ENCODE measurements at places on chromosomes 6 and 20.

- no peak for DNase-seq
These were observed 102.8 kb upstream of the JARID2 start for GRCh38 chr6:15143086-15143485.

GRCh38 chr20:49768204-49769047, 44.2 kb upstream of the SLC9A8 start:
- DNase-seq = peak; percentile 61

DNA sequence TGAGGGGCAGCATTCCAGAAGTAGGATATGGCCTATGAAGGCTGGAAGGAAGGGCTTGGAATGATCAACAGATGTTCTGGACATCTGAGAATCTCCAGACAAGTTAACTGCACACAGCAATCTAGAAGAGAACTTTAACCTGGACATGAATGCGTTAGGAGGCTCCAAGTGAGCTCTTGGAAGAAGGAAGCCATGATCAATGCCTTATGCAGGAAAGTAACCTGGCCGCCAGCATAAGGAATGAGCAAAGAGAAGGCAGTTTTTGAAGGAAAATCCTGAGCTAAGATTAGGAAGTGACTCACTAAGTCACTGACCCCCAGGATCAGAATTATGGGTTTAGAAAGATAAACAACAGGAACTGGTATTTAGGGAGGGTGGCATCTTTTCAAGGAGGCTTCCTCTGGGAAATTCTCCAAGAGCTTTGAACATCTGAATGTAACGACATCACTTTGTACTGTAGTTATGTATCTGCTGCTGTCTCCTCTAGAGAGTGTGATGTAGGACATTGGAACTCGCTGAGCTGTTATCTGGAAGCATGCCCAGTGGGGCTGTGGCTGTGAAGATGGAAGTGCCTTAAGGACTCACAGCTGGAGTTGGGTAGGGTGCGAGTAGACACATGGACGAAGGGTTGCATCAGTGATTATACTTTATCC, 236.8 kb downstream of the PACRG start:
- no peak for DNase-seq

- no peak for DNase-seq
These were observed 351.6 kb upstream of the CNR1 start for GRCh38 chr6:88517737-88518136.

DNA sequence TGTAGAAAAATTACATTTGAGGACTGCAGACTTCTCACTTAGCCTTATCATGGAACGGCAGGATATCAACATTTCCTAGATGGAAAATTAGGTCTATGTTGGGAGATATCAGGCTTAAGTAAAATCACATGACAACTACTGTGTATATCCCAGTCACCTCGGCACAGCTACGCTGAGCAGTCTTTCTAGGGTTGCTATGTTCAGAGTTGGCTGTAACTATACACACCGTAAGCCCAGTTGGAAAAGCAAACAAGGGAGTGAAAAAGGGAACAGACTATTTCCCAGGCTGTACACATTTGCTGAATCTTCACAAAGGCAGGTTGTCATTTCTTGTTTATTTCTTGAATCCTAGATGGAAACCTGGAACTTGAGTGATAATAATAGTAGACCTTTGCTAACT, 80.7 kb upstream of the PTPRK start:
- DNase-seq = no peak

DNA sequence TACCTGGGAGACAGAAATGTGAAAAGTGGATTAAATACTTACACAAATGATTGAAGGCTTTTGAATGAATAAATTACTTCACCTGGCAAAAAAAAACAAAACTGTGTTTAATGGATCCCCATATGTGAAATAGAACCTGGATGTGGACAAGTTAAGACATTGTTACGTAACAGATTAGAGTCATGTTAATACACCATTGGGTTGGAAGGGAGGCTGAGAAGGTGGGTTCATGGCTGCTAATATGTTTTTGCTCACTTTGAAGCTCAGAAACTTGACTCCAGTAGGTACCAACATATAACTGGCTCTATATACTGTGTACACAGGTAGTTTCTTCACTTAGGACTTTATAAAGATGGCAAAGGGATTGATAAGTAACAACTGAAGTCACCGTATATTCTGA, 21.4 kb upstream of the TENT5A start:
- no peak for DNase-seq

DNA sequence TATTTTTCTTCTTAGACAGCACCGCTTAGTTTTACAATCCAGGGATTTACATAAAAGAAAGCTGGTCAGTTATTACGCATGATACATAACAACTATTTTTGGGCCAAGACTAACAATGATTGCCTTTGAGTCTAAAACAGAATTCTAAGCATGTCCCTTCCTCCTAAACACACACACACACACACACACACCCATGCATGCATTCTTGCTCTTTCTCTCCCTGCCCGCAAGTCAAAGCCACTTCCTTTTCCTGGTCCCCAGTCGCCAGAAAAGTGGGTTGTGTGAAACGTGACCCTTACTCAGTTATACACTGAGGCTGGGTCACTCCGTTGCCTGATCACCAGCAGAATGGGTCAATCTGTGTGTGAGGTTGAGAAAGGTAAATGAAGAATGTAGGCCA, 31.4 kb downstream of the FYN start:
- no peak for DNase-seq

DNA sequence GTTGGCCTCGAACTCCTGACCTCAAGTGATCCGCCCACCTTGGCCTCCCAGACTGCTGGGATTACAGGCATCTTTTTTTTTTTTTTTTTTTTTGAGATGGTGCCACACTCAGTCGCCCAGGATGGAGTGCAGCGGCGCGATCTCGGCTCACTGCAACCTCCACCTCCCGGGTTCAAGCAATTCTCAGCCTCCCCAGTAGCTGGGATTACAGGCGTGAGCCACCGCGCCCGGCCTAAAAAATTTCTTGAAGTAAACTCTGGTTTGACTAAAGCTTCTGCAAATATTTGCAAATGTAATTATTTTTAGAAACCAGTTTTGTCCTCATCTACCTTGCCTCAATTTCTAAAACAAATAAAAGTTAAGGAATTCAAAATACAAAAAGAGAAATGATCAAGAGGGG, 1.2 kb downstream of the IBTK start:
- DNase-seq = no peak

DNA sequence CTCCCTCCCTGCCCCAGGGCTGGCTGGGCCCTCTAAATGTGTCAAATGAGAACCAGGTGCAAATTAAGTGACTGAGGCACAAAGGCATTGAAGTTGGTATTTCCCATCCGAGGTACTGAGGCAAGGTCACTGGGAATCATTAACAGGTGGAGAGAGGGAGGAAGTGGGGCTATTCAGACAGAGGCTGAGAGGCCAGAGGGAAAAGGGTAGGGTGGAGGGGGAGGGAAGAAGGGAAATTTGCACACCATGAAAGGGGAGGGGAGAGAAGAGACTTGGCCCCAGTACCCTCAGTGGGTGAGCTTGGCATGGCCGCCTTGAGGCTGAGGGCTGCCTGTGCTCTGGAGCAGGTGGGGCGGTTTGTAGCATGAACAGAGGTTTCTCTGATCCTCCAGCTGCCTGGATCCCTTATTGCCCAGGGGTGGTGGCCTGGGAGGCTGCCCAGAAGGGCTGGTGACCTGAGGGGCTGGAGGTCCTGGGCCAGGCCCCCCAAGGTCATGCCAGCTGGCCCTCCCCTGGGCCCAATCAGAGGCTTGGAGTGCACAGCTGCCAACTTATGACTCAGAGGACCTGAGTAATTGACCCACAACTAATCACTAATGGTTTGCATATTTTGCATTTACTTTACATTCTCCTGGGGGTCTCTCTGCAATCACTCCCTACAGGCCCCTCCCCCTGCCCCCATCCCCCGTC, 40.3 kb upstream of the ZFAND3 start:
- DNase-seq = no peak
